IPS DF 6.9 (cell line): ENCODE measurements at places on chromosomes 1 and 21.

DNA sequence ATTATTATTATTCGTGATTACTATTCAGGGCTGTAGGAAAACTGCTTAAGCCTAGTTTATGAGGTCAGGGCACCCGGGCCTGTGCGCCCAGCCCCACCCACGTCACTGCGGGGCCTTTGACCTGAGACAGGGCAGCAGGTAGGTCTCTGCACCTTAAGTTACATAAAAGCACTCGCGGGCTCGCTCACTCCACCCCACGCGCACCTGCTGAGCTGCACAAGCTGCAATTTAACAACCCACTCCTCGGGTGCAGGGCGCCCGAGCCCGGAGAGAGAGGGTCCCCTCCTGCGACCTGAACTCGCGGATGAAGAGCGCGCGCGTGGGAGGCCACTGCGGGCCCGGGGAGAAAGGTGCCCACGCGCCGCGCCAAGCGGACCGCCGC is 477 bp downstream of the ICMT start:
- DNase-seq: no peak

- DNase-seq: no peak
These were observed 197.5 kb downstream of the KCNT2 start for GRCh38 chr1:196410768-196411167.

DNA sequence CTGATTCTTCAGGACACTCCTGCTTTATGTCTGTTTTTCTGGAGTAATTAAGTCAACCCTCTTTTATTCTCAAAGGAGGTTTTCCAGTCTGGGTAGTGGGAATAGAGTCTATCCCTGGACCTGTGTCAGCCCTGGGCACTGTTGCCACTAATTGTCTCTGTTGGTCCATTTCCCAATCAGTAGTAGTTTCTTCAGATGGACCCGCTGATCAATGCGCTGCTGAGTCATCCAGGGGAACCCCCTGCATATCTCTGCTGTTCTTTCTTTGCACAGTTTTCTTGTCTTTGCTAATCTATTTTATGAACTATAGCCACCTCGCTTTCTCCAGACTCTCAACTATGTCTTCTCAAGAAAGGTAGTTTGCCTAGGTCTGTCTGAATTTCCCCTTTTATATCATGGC is 82.5 kb downstream of the TNNI3K start:
- no peak for DNase-seq

GRCh38 chr1:17553975-17554700 is 14.6 kb downstream of the ARHGEF10L start:
- DNase-seq: no peak

DNA sequence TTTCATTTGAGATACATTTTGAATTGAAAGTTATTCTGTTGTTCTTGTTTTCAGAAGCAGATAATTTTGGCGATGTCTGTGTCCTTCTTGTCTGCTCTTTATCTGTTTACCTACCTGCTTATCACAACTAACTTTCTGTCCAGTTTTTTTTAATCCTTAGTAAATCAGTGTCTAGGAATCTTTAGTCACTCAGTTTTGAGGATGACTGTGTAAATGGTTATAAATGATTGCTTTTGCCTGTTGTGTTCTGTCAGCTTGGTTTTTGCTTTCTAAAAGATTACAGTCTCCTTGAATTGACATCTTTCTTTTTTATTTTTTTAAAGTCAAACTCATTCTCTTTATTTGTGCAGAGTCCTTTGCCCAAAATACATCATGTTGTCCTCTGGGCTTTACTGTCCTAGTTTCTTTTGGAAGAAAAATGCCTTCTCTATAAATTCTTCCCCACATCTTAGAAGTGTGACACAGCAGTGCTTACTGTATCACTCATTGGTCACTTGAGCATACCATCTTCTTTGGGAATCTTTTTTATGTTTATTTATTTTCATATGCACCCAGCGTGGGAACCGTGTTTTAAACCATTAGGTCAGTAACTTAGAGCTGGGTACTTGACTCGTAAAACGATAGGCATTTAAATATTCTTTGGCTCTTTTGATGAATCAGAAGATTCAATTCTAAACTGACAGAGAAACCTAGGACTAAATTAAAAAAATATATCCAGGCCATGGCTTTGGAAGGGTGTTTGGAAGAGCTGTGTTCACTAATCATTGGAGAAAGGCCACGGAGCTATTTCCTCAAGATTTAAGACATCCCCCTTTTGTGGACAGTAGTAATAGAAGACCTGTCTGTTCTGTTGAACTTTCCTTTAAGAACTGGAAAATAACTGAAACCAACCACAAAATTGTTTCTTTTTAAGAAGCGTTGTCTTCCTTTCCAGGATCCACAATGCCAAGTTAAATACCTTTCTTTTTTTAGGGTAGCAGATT is 20.9 kb downstream of the LAMC1 start:
- DNase-seq: no peak

DNA sequence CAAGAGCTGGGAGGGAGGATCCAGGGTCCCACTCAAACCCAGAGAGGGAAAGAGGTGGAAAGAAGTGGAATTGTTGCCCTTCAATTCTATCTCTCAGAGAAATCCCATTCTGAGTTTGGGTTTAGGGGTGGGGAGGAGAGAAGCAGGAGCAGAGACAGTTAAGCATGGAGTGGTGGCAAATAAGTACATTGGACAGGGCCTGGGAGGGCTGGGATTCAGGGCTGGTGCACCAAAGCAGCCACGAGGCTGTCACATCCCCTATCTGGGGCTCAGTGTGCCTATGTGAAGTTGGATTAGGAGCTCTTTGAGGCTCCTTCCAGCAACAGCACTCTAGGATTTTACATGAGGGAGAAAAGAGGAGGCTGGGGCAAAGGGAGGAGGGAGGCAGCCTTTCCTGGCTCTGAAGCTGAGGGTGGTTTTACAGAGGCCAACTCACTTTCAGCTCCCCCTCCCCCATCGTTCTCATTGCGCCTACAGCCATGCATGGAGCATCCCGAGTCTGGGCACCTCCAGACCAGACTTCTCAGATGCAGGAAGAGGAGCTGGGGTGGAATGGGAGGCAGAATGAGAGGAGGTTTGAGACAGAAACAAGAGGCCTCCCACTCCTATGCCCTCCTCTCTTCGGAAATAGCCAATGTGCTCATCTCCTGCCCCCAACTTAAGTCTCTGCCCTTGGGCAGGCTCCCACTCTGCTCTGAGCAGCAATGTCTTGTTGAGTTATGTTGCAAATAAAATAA is 3.0 kb upstream of the SYT6 start:
- no peak for DNase-seq

- DNase-seq: no peak
These were observed 34.2 kb downstream of the ZNF496 start for GRCh38 chr1:247297263-247298123.

GRCh38 chr1:145926686-145927062 is 610 bp downstream of the RBM8A start:
- DNase-seq: no peak

DNA sequence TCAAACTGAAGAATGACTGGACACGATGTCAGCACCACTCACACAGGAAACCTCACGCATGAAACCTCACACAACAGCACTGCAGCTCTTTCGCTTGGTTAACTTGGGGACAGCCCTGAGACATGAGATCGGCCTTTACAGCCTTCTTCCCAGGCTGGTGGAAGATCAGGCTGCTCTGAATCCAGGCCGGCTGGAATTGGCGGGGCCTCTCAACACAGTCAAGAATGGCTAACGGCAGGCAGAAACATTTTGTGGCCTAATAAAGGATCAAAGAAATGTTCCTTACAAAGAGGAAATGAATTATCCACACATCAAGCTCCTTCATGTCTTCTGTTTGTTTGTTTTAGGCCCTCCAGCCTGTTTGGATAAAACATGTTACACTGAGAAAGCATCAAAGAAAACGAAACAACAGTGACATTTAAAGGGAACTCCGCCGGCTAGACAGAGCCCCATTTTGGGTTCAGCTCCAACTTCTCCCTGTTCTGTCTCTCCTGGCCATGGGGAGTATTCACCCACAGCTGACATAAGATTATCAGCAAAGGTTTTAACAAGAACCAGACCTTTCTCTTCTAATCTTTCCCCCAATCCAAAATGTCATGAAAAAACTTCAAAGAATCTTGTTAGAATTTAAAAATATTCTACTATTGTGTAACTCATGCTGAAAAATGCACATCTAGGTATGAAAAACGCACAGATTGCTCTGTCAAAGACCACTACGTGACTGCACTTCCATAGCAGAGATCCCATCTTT is 131.2 kb downstream of the SLC45A1 start:
- DNase-seq: no peak
